ENCODE measurements at places on chromosomes 3 and 15.

DNA sequence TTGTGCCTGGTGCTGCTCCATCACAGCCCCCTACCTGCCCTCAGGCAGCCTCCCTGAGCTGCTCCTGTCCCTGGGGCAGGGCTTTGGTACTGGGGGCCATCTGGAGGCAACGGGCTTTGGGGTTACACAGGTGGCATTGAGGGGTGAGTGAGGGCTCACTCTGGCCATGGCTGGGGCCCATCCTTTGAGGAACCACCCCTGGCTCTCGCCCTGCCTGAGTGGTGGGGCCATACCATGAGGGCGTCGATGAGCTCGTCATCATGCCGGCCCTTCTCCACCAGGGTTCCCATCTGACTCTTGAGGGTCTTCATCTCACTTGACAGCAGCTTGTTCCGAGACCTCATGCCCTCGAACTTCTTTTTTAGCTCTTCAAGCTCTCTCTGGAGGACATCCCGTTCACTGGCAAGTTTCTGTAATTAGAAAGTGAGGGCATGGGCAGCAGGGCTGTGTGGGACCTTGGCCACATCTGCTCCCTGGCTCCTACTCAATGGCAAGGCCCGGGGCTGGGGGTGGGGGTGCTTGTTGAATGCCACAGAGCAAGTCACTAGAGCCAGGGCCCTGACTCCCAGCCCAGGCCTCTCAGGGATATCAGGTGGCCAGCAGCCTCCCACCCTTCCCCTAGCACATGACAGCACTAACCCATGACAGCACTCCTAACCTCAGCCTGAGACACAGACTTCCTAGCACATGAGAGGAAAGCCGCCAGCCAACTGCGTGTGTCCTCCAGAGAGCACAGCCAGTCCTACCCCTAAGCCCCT lies 33.5 kb downstream of the CCDC13 start:
- no peak for DNase-seq

DNA sequence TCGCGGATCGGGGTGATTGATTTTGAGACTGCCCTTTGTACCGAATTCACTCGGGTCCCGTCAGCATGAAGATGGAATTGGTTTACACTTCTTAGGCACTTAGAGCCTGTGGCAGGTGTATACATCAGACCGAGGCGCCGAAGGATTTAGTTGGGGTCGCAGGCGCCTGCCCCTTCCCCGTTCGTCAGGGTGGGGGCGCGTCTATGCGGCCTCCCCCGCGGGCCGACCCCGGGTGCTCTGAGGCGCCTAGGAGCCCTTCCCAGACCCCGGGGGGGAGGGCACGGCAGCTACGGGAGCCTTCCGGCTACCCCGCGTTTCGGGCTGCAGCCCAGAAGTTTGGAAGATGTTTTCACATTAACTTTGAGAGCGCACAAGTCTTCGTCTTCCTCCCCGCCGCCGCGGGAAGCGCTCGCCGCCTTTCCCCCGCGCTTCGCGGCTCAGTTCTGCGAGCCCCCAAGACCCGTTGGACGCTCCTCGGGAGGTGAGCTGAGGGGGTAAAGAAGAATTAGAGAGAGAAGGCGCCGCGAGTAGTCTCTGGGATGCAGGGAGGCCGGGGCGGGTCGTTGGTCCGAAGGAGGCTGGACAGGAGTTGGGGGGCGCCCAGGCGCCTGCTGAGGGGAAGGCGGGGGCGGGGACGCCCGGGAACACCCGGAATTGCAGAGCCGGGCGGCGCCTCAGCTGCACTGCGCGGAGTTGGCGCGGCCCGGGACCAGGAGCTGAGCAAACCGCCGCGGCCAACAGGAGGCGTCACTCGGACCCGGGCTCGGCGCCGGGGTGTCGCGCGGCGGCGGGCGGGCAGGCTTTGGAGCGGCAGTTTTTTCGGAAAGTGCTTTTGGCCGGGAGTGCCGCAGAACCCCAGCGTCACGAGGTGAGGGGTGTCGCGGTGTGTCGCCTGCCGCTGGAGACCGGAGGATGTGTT lies 780 bp downstream of the TIPARP start:
- DNase-seq, result peak; percentile 34

- DNase-seq, result no peak
Observed at GRCh38 chr3:38459499-38460048, 5.9 kb downstream of the ACVR2B start.

- DNase-seq, result no peak
Observed at GRCh38 chr15:25410649-25411048, 28.2 kb downstream of the UBE3A start.

- DNase-seq, result no peak
Observed at GRCh38 chr15:55016225-55016624, 180.5 kb downstream of the RSL24D1 start.

DNA sequence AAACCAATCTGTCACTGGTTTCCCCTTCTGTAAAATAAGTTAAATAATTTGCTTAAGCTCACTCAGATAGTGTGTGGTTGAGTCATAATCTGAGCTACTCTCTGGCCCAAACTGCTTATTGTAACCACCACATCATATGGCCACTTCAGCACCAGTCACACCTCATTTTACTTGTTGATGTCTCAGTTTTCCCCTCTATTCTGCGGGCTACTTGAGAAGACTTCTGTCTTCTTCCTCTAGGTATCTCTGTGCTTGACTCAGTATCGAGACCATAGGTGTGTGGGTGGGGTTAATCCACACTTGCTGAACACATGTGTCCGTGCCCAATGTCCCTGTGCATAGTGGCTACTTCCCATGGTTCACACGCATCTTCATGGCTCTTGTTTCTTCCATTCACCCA lies 32.9 kb downstream of the CRYGS start:
- no peak for DNase-seq

DNA sequence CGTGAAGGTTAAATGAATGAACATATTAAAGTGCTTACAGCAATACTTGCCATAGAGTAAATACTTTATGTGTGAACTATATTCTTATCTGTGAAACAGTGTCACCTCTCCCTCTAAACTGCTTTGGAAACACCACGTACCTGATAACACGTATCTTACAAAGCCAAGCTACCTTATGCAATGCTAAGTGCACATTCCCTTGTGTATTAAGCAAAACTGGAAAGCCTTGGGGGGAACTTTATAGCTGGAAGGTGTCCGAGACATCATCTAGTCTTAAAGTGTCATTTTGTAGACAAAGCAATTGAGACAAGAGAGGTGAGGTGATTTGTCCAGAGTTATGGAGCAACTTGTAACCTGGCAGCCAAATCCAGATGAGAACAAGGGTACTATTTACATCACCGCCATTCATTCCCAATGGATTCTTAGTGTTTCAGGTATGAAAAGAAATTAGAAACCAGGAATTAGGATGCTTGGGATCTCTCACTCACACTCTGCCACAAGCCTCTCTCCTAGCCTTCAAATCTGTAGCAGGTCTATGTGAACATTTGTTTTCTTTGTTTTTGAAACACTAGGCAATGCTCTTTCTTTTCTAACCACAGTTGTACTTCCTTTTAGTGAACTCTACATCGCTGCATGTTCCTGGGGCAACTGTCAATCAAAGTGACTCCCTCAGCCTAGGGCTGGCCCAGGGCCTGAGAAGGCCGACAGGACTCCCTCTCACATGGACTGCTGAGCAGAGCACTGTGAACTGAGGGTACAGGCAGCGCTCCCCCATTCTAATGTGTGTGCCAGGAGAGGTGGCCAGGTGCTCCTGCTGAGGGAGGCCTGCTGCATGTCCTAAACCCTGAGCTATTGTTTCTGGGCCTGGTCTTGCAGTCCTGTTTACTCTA lies 13.9 kb upstream of the MGLL start:
- no peak for DNase-seq

DNA sequence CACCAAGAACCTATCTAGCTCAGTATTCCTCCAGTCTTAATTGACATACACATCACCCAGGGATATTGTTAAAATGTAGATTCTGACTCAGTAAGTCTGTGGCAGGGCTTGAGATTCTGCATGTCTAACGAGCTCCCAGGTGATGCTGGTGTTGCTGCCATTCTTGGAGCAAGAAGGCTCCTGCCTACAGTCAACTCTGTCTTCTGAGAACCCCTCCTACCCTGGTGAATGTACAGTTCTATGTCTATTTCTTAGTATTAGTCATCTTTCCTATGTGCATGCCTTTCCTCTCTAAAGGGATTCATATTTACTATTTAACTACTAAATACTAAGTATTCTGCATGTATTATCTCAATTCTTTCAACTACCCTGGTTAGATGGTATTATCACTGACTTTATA lies 268.7 kb downstream of the EDEM1 start:
- no peak for DNase-seq

DNA sequence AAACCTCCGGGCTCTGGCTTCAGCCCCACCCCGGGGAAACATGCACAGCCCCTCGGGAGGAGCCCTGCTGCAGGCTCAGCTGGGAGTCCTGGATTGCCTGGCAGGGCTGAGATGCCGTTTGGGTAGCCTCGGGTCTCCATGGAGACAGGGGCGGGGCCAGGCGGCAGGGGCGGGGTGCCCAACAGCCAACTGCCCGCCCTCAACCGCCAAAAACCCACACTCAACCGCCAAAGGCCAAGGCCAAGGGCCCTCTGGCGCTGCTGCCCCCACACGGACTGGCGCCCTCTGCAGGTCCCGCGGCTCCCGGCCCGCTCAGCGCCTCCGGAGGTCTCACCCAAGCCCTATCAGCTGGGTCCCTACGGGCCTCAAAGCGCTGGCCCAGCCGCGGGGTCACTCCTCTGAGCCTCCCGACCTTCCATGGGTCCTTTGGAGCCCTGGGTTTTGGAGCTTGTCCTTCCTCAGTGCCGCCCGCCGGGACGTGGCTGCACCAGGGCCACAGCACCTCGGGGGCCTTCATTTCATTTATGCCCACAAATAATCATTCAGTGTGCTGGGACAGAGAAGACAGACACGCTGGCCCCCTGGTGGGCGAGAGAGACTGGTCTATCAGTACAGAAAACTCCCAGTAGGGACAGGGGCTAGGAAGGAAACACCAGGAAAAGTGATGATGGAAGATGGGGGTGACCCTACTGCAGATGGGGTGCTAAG lies 33.5 kb upstream of the ACAD9 start:
- DNase-seq, result peak; percentile 60

GRCh38 chr3:26084629-26085028 lies 294.7 kb downstream of the OXSM start:
- DNase-seq, result no peak

- DNase-seq, result no peak
Observed at GRCh38 chr15:56047354-56047753, 53.9 kb upstream of the NEDD4 start.

- DNase-seq, result no peak
Observed at GRCh38 chr3:51400166-51400565, 9.1 kb downstream of the RBM15B start.

DNA sequence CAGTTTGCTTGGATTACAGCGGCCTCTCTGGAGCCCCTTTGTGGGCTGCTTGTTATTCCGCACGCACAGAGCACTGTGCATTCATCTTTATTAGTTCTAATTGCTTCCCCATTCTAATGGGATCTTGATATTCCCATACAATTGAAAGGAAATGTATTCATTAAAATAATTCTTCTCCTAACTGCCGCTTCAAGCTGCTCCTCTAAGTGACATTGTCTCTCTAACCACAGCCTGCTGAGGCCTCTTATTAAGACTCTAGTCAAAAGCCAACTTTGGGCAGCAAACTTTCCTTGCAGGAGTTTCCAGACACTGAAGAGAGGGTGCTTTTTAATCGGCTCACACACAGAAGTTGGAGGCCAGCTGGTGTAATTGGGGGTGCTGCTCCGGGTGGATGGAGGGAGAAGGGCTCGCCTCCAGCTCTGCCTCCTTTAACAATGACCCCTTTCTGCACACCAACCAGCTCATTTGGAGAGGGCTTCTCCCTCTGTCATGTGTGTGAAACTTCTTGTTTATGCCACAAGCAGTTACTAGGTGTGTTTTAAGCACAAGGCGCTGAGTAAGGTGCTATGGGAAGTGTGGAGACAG lies 5.6 kb upstream of the MAGEF1 start:
- DNase-seq, result no peak

DNA sequence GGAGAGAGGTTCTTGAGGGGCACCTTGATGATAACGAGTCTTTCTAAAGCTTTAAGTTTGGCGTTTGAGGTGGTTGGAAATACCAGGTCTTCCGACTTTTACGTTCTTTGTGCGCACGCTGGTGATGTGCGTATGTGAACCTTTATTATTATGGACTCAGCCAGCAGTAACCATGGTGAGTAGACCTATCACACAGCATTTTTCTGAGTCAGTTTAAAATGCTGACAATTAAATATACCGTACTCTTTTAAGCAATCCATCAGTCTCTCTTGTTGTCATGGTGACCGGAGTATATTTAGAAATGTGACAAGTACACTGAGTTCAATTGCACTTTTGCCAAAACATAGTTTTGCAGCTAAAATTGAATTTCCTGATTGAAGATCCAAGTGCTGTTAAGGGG lies 172.2 kb downstream of the LPP start:
- DNase-seq, result no peak

- DNase-seq, result no peak
Observed at GRCh38 chr3:195715134-195715533, 5.6 kb upstream of the MUC20 start.

- DNase-seq, result no peak
Observed at GRCh38 chr3:73409138-73409763, 215.5 kb downstream of the PDZRN3 start.

GRCh38 chr15:81255958-81256320 lies 59.3 kb downstream of the IL16 start:
- no peak for DNase-seq

DNA sequence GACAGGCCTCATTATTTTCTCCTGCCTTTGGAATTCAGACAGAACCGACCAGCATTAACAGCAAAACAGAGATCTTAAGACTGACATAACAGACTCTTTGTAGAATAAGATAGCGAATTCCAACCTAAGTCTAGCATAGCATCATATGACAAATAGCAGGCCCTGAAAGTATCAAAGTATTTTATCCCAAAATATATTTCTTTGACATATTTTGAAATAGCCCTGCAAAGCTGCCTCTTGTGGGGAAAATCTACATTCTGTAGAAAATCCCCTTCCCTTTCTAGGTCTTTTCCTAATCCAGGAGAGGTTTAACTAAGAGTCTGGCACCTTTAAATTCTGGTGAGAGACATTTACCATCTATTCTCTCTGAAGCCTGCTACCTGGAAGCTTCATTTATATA lies 34.4 kb upstream of the STRIT1 start:
- DNase-seq, result no peak

- DNase-seq, result no peak
Observed at GRCh38 chr15:92970656-92971055, 70.5 kb downstream of the CHD2 start.

DNA sequence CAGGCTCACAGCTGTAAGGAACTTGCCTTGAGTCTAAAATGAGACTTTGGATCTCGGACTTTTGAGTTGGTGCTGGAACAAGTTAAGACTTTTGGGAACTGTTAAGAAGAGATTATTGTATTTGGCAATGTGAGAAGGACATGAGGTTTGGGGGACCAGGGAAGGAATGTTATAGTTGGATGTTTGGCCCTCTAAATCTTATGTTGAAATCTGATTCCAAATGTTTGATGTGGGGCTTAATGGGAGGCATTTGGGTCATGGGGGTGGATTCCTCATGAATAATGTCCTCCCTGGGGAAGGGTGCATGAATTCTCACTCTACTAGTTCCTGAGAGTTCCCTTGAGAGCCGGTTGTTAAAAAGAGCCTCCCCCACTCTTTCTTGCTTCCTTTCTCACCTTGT lies 18.5 kb upstream of the CHCHD6 start:
- no peak for DNase-seq

DNA sequence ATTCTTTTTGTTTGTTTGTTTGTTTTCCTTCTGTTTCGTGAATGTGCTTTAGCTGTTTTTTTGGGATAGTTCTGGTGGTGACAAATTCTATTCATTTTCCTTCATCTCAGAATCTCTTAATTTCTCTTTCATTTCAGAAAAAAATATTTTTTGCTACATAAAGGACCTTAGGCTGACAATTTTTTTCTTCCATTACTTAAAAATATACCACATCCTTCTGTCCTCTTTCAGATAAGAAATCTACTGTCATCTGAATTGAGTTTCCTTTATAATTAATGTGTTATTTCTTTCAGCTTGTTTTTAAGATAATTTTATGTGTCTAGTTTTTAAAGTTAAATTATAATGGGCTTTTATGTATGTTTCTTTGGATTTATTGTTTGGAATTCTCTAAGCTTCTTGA lies 47.6 kb downstream of the IL16 start:
- DNase-seq, result no peak

All from stimulated activated CD4-positive, alpha-beta T cell treated with anti-CD3 and anti-CD28 coated beads, Interleukin-15, amount 100 ng/mL, for 1 hour (primary cell).